ENCODE measurements at places on chromosomes 3 and 15.

DNA sequence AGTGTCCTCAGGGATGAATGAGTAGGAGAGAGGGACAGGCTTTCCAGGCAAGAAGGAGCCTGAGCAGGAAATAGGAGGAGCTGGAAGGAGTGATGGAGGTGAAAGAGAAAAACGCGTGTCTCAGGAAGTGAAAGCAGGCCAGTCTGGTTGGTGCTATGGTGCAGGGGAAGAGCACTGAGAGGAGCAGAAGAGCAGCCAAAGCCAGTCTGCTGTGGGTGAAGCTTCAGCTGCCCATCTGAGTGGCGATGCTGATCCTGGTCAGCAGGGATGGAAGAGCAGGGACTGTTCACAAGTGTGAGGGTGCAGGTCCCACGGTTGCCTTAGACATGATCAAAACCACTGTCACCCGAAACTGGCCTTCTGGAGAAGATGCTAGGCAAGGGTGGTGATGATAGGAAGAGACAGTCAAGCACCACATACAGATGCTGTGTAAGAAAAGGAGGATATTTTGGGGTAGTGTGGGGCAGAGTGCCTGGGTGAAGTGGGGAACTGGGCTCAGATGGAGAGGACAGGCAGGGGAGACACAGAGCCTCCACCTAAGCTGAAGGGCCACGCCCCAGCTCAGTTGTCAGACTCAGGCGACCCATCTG, 5.5 kb upstream of the KY start:
- no peak for DNase-seq

DNA sequence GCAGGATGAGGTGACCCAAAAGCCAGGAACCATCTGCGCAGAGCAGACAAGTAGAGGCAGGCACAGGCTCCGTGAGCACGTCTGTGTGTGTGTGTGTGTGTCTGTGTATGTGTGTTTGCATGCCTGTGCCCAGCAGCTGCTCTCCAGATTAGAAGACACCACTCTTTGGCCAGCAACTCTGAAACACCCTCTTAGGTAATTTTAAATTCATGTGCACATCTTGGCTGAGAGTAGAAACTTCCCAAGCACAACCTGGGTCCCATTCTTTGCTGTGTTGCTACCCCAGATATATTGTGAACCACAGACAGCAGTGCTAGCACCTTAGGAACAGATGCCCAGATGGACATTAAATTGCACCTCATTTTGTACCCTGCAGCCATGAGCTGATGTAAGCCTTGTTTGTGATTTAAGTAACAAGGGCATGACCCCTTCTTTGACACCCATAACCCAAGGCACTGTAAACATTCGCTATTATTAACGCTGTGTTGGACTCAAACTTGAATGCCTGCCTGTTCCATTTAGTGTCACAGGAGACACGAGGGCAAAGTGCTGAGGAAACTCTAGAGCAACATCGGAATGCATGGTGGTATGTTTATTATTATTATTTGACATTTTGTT, at the start of gene FILIP1L:
TSS of gene FILIP1L (minus strand) at position 89 of the 618 bp plus-strand sequence.
- no peak for DNase-seq

GRCh38 chr15:48855501-48856440, 22.2 kb upstream of the EID1 start:
- peak; percentile 39 for DNase-seq

DNA sequence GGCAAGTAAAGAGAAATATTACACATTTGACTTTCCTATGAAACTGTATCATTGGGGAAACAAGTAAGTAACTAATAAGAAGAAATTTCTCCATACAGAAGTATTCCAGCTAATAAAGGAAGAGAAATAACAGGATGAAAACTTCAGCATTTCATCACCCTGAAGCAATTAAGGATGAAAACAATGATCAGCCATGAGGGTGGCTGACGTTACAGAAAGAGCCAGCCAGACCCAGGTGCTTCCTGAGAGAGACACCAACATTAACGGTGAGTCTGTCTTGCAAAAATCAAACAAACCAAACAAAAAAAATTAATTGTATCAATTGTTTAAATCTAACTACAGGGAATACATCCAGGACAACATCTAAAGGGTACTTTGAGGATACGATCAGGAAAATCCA, 190.0 kb downstream of the ARRDC4 start:
- no peak for DNase-seq

DNA sequence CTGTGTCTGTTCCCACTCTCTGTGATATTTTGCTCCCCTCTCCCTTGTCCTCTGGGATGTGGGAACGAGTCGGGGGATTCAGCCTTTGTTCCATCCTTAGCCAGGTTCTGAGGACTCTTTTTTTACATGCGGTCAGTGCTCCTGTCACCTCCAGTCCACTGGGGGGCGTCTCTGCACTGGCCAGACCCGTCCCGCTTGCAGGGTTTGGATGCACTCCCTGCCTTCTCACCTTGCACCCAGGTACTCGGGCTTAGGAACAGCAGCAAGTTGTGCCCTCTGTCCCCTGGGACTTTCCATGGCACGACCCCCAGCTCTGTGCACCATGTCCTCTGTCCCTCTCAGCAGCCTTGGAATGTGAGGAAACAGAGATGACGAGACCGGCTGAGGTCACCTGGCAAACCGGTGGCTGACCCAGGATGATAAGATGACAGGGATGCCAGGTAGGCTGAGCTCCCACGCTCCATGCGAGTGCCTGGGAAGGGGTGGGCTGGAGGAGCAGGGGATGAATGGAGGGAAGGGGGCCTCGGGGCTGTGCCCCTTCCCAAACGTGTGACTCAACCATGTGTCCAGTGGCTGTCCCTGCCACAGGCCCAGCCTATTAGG, 27.3 kb upstream of the FGD5 start:
- DNase-seq: peak; percentile 58

- DNase-seq: no peak
Observed at GRCh38 chr3:126582311-126582710, 23.6 kb upstream of the C3orf22 start.

DNA sequence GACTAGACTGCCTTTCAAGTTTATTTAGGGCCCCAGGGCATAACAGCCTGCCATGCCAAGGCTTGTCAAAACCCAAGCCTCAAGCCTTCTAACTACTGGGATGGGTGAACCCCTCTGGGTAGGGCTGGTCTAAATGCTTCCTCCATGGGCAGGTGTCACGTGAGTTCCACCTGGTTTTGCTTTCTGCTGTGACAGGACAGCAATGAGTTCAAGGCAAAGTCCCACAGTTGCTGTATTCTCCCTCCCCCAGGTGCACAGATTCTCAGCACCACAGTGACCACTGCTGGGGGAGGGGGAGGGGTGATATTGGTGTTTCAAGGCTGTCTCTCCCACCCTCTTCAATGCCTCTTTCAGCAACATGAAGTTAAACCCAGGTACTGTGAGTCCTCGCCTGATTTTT, 46.9 kb upstream of the UBE2Q2 start:
- DNase-seq: no peak

DNA sequence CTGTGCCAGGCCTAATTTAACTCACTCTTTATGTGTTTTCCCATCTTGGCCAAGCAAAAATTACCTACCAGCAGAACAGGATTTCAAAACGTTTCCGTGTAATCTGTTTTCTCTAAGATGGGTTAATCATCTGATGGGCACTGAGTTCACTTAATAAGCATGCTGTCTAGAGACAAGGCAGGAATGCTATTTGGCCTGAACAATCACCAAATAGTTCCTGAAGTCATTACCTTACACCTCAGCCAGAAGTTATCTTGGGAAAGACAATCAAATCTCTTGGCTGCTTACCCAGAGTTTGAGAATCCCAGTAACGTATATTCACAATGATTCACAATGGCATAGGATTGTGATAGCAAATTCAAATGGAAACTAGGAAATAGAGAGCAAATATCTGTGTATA, 779.1 kb downstream of the CADM2 start:
- no peak for DNase-seq

GRCh38 chr3:170961616-170962400, 53.4 kb upstream of the EIF5A2 start:
- DNase-seq: peak; percentile 50

GRCh38 chr3:69741032-69741767, 1.9 kb downstream of the MITF start:
- DNase-seq: no peak

DNA sequence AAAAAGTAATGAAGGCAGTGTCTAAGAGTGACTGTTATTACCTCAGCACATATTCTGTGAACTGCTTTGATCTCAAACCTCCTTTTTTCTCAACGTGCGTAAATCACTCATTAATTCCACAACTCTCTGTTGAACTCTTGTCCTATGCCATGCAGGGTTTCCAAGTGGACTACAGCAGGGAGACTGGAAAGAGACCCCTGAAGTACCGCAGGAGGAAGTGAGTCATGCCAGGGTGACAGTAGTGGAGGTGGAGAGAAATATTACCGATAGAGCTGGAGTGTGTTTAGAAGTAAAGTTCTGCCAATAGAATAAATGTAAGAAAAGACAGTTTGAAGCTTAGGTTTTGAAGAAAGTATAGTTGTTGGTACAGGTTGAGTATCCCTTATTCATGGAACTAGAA, 908.9 kb downstream of the ROBO1 start:
- no peak for DNase-seq

DNA sequence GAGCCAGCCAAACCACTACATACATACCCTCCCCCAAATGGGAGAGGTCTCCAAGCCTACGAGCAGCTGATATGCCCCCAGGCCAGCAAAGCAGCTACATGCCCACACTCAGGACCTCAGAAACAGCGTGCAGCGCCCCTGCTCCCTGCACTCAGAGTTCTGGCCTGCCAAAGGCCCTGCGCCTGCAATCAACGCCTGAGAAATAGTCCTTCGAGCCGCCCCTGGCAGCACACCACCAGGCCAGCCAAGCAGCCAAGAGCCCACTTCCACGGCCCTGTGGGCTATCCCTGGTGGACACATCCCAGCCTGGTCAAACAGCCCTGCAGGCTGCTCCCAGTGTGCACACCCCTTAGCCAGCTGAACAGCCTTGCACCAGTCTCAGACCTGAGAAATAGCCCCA, 139.1 kb downstream of the DMXL2 start:
- DNase-seq: no peak

DNA sequence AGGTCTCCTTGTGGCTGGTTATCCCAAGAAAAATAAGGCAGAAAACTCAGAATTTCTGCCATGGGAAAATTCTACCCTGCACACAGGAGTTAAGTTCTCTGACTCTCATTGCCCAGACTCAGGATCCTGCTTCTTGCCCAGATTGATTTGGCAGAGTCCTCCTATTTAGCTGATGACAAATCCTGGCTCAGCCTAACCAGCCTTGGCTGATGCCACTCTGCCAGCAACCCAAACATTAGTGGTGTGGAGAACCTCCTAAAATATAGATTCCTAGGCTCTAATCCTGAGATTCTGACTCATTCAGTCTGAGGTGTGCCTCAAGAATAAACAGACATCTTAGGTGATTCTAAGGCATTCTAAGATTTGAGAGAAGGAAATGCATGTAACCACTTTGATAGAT, 60.5 kb upstream of the ACTC1 start:
- DNase-seq: peak; percentile 16

GRCh38 chr15:28111543-28111942, 12.4 kb upstream of the OCA2 start:
- no peak for DNase-seq

DNA sequence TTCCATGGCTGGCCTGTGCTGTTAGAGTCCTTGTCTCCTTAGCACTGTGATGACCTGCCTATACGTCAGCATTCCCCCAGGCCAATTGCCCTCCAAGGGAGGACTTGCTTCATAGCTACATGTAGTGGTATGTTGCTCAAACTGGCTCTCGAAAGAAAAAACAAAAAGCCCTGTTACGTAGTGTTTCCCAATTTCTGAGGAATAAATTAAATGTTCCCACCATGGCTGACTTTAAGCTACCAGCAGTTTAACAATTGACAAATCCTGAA, 54.6 kb downstream of the WNT7A start:
- DNase-seq: no peak

DNA sequence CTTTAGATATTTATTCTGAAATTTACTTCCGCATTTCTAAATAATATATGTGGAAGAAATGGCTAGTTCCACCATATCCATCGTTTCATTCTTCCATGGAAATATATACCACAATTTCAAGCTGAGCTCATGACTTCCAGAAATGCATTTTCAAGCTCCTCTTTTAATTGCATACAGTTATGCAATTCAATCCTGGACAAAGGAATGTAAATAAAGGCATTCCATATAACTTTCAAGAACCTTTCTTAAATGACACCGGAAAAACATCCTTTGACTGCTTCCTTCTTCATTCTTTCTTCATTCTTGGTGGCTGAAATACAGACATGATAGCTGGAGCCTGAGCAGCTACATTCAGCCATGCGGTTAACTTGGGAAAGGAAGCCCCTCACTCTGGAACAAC, 185.2 kb upstream of the GADL1 start:
- no peak for DNase-seq

GRCh38 chr15:94231723-94232468, 535 bp downstream of the MCTP2 start:
- DNase-seq: peak; percentile 5

DNA sequence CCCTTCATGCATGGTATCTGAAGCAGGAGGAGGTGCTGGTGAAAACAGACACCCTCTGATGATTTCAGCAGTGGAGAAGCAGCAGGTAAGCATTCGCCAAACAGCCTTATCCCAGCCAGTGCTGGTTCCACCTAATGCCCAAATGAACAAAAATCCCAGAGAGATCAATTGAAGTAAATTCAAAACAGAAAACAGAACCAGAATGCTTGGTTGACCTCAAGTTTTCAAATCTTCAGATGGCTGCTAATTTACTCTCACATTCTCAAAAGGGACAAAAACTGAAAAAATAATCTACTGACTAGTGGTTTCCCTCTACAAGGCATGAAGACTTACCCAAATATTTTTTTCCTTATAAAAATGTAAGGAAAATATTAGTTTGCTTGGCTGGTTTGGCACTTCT, 87.0 kb upstream of the MYO5C start:
- no peak for DNase-seq

DNA sequence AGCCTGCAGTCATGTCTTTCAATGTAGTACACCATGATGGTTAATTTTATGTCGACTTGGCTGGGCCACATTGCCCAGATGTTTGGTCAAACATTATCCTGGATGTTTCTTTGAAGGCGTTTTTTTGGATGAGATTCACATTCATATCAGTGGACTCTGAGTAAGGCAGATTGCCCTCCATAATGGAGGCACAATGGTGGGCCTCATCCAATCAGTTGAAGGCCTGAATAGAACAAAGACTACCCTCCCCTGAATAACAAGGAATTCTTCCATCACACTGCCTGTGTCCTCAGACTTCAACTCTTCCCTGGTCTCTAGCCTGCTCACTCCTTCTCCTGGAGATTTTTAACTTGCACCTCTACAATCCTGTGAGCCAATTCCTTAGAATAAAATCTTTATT, 83.8 kb upstream of the CHL1 start:
- DNase-seq: no peak

DNA sequence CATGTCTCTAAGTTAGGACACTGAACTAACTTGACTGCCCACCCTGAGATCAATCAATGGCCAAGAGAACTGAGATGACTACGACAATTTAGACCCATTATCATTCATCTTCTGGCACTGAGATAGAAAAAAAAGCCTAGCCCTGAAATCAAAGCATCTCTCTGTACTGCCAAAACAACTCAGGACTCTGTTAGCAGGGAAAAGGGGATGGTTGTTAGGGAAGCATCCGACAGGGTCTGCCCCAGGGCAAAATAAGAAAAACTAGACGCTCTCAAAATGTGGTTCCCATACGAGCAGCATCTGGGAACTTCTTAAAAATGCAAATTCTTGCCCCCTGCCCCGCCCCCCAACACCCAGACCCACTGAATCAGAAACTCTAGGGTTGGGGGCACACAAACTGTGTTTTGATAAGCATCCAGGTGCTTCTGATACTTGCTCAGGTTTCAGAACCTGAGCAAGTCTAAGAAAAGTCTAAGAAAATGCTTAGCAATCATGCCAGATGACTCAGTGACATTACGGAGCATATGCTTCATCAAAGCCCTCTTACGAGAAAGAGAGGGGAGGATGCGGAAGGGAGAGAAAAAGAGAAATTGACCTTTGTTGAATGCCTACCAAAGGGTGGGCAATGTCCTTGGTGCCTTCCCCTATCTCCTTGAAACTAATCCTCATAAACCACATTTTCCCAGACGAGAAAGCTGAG, 172.8 kb upstream of the HES1 start:
- DNase-seq: no peak
